ENCODE measurements at places on chromosomes 2 and 18.

DNA sequence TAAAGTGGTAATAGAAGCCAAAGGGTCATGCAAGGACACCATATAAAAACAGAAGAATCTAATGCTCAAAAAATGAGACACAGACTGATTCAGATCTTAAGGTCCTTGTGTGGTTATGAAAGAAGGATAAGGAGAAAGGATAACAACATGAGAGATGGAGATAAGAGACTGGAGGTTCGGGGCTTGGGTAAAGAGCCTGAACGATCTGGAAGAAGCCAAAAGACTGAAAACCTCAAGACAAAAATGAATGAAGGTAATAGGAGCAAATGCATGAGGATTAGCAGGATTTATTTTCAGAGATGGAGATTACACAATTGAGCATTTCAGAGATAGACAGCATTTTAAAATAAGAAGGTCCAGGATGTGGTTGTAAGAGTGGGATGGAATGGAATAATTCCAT lies 26.1 kb downstream of the STK17B start:
- DNase-seq: no peak

DNA sequence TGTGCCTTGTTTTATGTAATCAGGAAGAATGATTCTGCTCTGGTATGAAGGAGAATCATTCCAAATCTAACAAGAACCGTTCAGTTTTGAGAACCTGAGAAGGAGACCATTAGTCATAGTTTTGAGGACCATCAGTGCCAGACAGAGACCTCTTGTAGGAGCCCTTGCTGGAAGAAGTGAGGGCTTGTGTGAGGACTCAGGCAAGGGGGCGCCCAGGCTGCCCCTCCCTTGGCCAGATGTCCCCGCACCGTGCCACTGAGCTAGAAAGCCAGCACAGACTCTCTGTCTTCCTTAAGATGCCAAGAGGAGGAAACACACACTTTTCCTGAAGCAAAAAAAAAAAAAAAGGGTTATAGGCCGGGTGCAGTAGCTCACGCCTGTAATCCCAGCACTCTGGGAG lies 55.7 kb upstream of the SLC39A10 start:
- no peak for DNase-seq

- DNase-seq: no peak
Observed at GRCh38 chr2:240794178-240794721, 25.8 kb downstream of the KIF1A start.

DNA sequence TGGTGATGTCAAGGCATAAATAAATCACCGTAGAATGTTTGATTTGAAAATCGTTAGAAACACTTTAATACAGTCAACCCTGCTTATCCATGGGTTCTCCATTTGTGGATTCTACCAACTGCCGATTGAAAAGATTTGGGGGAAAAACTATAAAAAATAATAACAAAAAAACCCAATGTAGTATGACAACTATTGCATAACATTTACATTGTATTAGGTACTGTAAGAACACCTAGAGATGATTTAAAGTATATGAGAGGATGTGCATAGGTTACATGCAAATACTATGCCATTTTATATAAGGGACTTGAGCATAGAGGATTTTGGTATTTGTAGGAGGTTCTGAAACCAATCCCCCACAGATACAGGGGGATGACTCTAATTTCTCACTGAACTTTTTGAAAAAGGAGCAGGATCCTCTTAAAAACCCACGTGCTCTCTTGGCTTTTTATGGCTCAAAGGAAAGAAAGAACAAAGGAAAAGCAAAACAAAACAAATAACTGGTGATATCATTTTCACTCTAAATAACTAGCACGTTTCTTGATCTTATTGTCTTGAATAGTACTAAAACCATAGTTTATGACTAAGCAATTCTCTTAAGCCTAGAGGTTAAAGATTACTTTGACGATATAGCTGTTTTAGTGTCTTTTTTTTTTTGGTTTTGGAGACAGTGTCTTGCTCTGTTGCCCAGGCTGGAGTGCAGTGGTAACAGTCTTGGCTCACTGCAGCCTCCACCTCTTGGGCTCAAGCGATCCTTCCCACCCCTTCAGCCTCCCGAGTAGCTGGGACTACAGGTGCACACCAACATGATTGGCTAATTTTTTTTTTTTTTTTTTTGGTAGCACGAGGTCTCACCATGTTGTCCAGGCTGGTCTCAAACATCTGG lies 17.0 kb downstream of the GMCL1 start:
- no peak for DNase-seq

All from coronary artery (tissue), 2 donors.